CD4-positive, alpha-beta T cell treated with Interleukin-17A for 4 hours (primary cell): ENCODE measurements at places on chromosomes 12 and 14.

- DNase-seq: peak; percentile 8
These were observed 1276.3 kb downstream of the TMEM121 start for GRCh38 chr14:106802413-106803364.

DNA sequence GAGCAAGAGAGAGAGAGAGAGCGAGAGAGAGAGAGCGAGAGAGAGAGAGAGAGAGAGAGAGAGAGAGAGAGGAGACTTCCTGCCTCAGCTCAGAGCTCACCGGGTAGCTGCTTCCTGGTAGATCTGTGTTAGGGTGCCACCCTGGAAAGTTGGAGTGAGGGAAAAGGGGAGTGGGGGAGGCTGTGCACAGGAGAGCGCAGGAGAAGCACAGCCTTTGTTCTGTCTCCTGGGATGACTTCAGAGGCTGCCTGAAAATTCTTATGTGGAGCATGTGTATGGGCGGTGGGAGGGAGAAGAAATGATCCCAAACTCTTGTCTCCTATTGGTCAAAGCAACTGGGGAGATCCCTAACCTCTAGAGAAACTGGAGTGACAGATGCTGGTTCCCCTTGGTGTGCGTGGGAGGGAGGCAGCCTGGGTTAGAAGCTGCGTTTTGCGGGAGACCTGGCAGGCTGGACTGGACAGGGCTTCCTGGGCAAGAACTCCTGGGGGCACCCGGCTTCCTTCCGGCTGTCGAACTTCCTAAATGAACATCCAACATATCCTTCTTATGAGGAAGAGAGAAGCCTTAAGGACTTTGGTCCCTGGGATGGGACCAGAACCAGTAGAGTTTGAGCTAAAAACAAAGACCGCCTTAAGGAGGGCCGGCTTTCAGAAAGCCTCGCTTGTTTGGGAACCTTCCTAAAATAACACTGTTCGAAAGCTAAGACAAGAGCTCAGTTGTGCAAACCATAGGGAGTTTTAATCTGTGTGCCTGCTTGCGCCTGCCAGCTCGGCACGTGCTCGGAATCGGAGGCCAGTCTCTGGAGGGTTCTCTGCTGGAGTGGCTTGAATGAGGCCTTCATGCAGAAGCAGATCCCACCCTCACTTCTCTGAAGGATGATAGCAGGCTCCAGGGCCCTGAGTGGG, 30.4 kb upstream of the BEGAIN start:
- peak; percentile 25 for DNase-seq

- DNase-seq: no peak
These were observed 19.1 kb upstream of the MAPKAPK5 start for GRCh38 chr12:111822886-111823285.

GRCh38 chr12:68178774-68179439, 19.4 kb upstream of the IFNG start:
- no peak for DNase-seq

GRCh38 chr12:122866950-122867607, 28.8 kb downstream of the VPS37B start:
- no peak for DNase-seq

GRCh38 chr12:79016181-79016580, 151.6 kb downstream of the SYT1 start:
- no peak for DNase-seq

DNA sequence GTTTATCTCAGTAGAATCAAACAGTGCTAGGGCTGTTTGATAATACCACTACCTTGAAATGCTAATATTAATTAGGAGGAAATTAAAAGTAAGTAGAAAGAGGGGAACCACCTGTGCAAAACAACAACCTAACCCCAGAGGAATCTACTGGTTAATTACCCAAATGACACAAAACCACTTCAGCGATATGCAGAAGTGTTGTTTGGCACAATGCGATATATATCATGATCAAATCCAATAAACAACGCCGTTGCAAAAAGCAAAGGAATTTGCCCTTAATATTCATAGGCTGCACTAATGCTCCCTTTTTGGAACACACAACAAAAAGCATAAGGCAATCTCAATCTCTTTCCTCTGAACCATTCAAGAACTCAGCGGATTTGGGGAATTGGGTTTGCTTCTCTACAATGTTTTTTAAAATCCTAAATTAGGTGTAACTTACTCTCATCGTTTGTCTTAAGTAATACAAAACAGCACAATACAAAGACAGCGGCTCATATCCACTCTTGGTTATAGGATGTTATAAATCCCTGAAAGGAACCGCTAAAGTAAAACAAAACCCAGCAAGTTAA, 1.5 kb downstream of the MAP4K5 start:
- no peak for DNase-seq

GRCh38 chr12:97288531-97288930, 174.1 kb upstream of the RMST start:
- DNase-seq: no peak

- DNase-seq: no peak
These were observed 245.6 kb upstream of the NPAS3 start for GRCh38 chr14:32693114-32693513.

DNA sequence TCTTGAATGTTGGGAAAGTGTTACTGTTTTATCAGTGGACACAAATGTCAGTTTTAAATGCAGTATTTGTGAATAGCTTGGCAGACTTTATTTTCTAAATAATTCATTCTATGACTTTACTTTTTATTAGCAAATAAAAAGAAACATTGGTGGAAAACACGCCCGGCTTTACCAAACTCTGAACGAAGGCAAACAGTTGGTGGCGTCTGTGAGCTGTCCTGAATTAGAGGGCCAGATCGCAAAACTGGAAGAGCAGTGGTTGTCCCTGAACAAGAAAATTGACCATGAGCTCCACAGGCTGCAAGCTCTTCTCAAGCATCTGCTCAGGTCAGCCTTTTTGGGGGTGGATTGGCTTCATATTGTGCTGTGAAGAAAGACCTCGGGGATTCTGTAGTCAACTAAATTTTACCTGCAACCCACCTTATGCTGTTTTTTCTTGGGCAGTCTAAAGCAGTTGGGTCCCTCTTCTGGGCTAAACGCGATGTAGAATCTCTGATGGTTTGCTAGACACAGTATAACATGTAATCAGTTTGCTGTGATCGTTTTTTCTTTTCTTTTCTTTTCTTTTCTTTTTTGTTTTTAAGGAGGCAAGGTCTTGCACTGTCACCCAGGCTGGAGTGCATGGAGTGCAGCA, 156.4 kb downstream of the ESR2 start:
- DNase-seq: no peak

GRCh38 chr12:18421867-18422266, 160.5 kb downstream of the PIK3C2G start:
- DNase-seq: no peak

GRCh38 chr14:35949920-35950513, 123.9 kb downstream of the BRMS1L start:
- no peak for DNase-seq

- no peak for DNase-seq
These were observed 156.5 kb upstream of the EEA1 start for GRCh38 chr12:93085383-93086287.

GRCh38 chr12:132886529-132887477, 602 bp downstream of the CHFR start:
- DNase-seq: no peak

DNA sequence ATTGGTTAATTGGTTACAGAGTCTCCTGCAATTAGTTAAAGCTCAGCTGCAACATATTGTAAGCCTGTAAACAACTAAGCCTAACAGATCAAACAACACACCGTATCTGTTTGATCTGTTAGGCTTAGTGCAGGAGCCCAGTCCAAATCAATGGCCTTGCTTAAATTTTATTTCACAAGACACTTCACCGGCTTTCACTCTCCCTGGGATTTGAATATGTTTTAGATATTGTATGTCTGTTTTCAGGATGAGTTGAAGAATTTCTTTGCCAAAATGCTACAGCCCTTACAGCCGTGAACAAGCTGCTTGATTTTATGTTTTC, 5.5 kb upstream of the RNASE1 start:
- DNase-seq: no peak

DNA sequence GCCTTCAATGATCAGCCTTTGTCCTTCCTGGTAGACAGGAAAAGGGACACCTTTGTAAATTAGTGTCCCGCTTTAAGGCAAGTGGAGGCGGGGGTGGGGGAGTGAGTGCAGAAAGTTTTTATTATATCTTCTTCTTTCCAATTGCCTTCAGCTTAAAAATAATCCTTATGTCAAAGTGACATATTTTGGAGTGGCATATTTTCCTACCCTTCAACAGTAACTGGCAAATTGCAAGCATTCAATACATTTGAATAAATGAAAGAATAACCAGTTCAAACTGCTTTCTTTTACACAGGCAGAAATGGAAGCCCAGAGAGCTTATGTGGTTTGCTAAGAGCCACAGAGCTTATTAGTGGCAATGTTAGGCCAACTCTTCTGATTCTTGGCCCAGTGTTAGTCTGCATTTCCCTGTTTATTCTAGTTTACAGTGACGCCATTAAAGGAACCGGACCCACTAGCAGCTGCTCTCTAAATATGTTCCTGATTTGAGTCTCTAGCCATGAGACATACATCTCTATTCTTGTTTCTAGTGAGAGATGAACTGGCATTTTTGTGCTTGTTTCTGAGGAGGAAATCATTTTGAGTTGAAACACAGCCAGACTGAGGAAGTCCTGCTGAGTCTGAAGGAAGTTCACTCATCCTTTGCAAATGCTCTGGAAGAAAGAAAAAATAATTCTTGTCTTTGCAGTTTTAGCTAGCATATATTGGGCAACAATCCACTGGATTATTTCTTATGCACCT, 468.7 kb downstream of the NOVA1 start:
- no peak for DNase-seq

- DNase-seq: no peak
These were observed 29.0 kb upstream of the AMN start for GRCh38 chr14:102893452-102893851.

- no peak for DNase-seq
These were observed 77.4 kb upstream of the SLC8A3 start for GRCh38 chr14:70266157-70266556.

GRCh38 chr14:33936391-33936790, 14.5 kb downstream of the EGLN3 start:
- DNase-seq: no peak

GRCh38 chr12:894226-894625, 55.3 kb downstream of the RAD52 start:
- no peak for DNase-seq

- DNase-seq: no peak
These were observed 9.3 kb downstream of the DGLUCY start for GRCh38 chr14:91123201-91123600.

- DNase-seq: no peak
These were observed 36.6 kb downstream of the NID2 start for GRCh38 chr14:52032204-52032801.

DNA sequence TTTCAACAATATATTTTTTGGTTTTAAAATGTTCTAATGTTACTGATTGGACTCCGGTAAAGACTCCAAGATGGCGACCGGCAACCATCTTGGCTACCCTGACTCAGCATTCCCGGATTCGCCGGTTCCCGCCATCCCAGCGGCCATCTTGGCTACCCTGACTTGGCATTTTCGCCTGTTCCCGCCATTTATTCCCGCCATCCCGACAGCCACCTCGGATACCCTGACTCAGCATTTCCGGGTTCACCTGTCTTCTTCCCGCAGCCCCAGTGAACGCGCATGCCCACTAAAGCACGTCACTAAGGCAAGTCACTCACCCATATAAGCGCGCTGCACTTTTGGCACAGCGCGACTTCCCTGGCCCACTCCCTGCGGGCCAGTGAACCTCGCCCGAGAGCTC, 9.0 kb upstream of the LRFN5 start:
- no peak for DNase-seq

DNA sequence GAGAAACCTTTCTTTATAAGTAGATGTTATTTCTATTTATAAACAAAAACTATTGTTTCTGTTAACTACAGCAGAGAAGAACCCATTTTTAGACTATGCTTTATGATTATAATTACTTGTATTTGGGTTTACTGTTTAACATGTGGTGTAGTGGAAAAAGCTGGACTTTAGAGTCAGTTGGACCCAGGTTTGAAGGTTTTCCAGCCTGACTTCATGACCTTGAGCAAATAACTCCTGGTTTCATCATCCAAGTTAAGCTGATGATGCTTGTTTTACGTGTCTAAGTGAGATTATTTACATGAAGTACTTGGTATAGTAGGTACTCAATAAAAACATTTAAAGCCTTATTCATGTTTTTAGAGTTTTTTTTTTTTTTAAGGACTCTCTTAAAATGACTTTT, 221.8 kb upstream of the ARHGAP5 start:
- no peak for DNase-seq
